Activated CD4-positive, CD25-positive, alpha-beta regulatory T cell treated with anti-CD3 and anti-CD28 coated beads, Interleukin-2, amount 50 U/mL, for 24 hours (primary cell): ENCODE measurements at places on chromosomes 11 and 22.

DNA sequence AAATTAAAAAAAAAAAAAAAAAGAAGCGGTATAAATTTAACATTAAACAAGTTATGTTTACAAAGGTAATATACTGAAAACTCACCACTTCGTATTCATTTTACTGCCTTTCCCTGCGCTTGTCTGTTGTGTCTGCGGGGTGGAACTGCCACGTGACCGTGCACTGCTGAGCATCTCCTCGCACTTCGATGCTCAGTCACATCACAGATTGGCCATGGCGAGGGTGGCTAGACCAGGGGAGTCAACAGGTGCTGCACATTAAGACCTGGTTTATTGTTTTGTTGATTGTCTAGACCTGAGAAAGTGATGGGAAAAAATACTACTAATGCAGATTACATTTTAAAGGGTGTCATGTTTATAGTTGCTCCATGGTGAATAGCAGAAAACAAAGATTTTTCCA, 22.8 kb upstream of the TUB start:
- no peak for ATAC-seq

GRCh38 chr22:19986410-19987341, 29.9 kb downstream of the ARVCF start:
- ATAC-seq = peak; percentile 78

DNA sequence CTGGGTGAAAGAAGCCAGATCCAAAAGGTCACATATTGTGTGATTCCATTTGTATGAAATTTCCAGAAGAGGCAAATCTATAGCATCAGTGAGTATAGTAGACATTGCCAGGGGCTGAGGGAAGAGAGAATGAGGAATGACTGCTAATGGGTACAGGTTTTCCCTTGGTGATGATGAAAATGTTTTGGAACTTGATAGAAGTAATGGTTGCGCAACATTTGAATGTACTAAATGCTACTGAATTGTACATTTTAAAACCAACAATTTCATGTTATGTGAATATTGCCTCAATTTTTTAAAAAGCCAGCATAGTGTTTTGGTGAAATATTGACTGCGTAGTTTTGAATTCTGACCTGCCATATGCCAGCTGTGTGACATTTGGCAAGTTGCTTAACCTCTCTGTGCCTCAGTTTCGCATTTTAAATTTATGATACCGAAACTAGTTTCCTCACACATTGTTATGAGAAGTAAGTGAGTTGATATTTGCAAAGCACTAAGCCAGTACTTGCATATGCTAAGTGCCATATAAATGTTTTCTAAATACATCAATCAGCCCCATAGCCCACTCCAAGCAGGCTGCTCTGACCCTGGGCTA, 75.4 kb upstream of the TMEM45B start:
- no peak for ATAC-seq

DNA sequence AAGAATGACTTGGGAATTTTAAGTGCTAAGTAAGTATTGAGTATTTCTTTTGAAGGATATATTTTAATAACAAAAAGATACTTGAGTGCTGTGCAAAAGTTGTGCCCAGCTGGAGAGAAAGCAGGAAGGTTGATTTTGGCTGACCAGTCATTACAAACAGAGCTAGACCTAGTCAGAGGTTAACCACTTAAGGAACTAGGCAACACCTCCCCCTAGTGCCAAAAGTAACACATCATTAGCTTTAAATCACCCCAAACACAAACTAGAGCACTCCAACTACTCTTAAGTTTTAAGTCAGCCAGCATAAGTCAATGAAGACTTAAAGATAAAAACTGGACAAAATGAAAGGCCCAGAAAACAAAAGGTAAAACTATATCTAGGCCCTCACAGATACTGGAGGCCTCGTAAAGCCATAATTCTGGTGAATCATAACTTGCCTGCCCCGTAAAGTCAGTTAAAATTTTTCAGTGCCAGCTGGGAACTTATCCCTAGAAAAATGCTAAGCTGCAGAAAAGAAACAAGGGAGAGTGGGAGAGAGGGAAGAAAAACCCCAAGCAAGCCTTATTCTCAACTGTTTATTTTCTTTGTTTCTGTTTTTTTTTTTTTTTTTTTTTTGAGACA, 4.6 kb downstream of the TMEM9B start:
- ATAC-seq = peak; percentile 31

DNA sequence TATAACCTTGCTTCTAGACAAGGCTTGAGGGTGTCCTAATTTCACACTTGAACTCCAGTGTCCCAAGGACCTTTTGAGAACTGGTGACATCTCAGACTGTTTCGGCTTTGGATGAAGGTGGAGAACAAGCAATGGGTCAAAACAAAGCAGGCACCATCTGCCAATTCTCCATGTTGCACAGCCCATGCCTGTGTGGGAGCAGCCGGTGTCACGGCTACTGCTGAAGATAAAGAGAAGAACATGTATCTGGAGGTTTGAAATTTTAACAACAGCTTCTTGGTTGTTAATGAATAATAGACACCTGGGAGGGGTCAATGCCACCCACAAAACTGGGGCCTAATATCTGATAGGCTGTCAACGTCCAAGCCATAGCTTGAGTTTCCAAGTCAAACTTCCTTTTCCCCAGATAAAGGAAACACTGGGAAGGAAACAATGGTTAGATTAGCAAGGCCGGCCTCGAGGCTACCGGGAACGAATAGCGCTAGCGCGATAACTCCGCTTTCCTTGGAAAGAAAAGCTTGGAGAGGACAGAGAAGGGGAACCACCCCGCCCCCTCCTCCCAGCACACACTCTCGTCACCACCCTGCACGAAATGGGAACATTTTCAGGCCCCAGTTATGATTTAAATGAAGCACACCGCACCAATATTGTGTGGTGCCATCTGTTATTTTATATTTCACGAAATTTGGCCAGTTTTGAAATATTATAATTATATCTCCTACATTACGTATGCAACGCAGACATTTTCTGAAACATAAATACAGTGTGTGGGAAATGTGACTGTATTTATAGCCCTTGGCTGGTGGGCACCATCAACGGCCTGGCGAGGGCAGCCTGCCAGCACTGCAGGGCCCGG, 21.8 kb upstream of the OPCML start:
- ATAC-seq = no peak

- no peak for ATAC-seq
Measured at GRCh38 chr11:257766-258493, 20.3 kb upstream of the NLRP6 start.

DNA sequence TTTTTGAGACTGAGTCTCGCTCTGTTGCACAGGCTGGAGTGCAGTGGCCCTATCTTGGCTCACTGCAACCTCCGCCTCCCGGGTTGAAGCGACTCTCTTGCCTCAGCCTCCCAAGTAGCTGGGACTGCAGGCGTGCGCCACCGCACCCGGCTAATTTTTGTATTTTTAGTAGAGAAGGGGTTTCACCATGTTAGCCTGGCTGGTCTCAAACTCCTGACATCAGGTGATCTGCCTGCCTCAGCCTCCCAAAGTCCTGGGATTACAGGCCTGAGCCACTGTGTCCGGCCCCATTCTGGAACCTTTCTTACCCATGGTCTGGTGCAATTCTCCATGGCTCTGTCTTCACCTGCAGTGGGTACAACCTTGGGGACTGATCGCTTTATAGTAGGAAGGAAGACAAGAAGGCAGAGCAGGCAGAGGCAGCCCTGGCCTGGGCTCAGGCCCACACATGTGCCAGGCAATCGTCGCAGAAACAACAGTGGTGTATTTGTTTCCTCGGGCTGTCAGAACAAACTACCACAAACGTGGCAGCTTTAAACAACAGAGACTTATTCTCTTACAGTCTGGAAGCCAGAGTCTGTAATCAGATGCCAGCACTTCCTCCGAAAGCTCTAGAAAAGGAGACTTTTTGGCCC, 4.0 kb upstream of the PTGDR2 start:
- no peak for ATAC-seq

DNA sequence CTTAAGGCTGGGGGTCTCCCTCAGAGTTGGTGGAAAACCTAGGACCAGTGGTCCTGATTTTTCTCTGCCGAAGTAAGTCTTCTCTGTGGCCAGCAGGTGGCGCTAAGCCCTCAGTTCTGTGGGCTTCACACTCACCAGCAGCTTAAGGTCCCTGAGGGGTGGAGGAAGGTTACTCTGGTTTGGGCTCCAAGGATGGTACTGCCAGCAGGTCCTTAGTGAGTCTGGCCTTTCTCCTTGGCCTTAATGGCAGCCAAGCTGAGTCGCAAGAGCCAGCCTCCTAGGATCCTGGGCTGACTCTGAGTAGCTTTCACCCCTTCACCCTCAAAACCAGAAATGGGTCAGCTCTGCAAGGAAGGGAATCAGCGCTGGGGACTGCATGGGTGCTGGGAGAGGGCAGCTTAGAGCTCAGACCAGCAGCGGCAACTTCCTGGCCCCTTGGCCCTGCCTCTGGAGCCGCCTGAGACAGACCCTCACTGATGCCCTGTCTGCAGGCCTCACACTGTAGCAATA, 4.4 kb downstream of the KCNJ11 start:
- peak; percentile 41 for ATAC-seq

DNA sequence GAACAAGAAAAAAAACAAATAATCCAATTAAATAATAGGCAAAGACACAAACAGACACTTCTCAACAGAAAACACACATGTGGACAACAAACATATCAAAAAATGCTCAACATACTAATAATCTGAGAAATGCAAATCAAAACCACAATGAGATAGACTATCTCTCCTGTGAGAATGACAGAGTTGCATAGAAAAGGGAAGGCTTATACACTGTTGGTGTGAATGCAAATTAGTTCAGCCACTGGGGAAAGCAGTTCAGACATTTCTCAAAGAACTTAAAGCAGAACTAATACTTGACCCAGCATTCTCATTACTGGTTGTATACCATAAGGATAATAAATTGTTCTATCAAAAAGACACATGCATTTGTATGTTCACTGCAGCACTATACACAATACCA, 637.8 kb upstream of the LUZP2 start:
- ATAC-seq = no peak

- ATAC-seq = no peak
Measured at GRCh38 chr11:117256573-117256972, 24.1 kb downstream of the RNF214 start.

- ATAC-seq = no peak
Measured at GRCh38 chr11:86464509-86465221, 90.0 kb downstream of the CCDC81 start.

- ATAC-seq = no peak
Measured at GRCh38 chr11:19173004-19173689, 28.6 kb downstream of the CSRP3 start.

DNA sequence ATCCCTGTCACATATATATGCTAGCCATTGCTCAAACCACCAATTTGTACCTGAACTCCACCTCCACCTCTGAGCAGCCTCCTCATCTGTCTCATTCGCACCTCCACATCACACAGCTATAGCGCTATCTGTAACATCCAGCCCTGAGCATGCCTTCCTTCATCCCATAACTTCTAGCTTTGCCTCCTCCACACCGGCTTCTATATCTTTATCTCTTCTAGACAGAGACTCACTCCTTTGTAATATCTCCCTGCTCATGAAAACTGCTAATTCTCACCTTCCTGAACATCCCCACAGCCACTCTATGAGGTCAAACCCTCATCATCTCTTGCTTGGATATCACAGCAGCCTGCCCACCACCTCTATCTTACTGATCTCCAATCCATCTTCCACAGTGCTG, 5.9 kb downstream of the SIAE start:
- no peak for ATAC-seq

- no peak for ATAC-seq
Measured at GRCh38 chr11:1701091-1701807, 4.3 kb downstream of the KRTAP5-6 start.

GRCh38 chr22:25282671-25283561, 63.5 kb downstream of the CRYBB2 start:
- ATAC-seq = no peak

GRCh38 chr11:125164422-125165110, at the start of gene PKNOX2:
Gene PKNOX2 (plus strand): TSS chr11:125164751. CDS start chr11:125351306, 186,555 bp downstream.
- ATAC-seq = peak; percentile 69

- ATAC-seq = no peak
Measured at GRCh38 chr11:130634961-130635473, 186.6 kb downstream of the ADAMTS15 start.

DNA sequence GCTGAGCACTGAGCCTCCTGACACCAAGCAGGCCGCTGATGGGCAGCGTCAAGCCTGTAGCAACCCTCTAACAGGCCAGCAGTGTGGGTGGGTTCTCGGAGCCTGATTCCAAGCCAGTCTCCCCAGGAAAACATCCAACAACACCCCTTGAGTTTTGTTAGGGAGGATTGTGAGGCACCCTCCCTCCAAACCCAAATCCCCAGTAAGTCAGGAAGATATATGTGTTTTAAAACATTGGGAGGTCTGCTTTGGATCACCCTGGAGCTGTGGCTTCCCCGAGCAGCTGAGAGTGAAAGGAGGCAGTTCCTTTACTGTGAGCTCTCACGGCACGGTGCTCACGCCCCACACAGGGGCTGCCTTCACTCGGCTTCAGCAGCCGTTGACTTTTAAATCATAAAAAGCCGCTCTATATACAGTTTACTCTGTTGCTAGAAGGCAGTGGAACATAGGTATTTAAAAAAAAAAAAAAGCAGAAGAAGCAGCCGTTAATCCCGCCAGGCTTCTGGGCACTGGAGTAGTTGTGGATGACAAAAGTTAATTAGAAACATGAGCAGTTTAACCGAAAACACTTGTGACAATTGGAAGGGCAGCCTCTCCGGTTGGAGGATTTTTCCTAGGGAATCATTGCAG, 218.6 kb downstream of the NAV2 start:
- no peak for ATAC-seq

DNA sequence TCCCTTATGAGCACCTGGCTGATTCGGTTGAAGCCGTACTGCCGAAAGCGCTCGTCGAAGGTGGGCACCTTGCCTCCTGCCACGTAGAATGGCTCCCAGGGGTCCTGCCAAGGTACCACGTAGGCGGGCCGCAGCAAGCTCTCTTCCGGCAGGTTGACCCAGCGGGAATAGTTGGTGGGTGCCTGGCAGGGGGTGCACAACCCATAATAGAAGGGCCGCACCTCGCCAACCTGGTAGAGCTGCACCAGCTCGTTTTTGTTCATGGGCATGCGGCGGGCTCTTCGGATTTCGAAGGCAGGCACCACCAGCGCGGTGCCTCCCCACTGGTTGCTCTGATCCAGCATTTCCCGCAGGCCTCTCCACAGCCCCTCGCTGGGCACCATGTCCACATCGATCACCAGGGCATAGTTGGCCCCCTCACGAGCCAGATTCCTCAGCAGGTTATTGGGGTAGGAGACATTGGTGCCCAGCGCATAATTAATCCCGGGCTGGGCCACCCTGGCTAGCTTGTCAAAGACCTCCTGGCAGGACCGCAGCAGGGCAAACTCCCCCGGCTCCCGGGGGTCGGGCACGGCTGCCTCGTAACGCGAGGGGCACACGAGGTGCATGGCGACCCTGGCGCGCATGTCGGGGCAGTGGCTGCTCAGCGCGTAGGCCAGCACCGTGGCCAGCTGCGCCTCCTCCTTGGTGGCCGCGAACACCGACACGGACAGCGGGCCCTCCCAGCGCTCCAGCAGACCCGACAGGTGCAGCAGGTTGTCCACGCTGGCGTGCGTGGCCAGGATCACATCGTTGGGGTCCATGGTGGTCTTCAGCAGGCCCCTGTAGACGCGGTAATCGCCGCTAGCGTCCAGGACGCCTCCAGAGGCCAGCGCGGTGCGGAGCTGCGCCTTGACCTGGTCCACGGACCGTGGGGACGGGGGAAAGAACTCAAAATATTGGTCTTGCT, 679 bp downstream of the B4GAT1 start:
- ATAC-seq = no peak
